ENCODE measurements at places on chromosomes 6 and 20.

DNA sequence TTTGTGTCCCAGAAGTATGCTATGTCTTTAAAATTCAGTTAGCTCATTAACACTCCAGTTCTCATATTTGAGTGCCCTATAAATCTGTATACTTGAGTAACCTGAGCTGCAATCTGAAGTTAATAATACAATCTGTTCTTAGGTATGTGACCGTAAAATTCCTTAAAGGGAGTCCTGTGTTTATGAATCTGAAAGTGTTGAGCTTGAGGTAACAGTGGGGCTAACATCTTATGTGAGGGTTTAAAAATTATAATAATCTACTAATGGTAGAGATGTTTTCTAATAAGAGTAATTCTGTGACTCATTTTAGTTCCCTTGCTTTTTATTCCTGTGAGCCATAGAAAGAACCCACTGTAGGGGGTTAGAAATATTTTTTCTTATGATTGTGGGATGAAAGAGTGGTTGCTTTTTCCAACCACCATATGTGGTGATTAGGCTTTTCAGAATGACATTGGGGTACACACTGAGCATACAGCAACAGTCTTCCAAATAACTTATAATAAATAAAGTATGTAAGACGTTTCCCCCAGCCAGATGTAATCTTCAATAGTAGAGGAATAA is 121.2 kb downstream of the BCKDHB start:
- DNase-seq: no peak

GRCh38 chr6:63802606-63803206 is 167.1 kb downstream of the PHF3 start:
- no peak for DNase-seq

DNA sequence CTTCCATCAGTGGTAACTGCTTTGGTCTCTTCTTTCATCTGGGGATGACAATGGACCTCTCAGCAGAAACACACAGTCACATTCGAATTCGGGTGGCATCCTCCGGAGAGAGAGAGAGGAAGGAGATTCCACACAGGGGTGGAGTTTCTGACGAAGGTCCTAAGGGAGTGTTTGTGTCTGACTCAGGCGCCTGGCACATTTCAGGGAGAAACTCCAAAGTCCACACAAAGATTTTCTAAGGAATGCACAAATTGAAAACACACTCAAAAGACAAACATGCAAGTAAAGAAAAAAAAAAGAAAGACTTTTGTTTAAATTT is 6.1 kb downstream of the EDN1 start:
- DNase-seq: peak; percentile 91

GRCh38 chr20:53723621-53724020 is 130.0 kb upstream of the ZNF217 start:
- no peak for DNase-seq

DNA sequence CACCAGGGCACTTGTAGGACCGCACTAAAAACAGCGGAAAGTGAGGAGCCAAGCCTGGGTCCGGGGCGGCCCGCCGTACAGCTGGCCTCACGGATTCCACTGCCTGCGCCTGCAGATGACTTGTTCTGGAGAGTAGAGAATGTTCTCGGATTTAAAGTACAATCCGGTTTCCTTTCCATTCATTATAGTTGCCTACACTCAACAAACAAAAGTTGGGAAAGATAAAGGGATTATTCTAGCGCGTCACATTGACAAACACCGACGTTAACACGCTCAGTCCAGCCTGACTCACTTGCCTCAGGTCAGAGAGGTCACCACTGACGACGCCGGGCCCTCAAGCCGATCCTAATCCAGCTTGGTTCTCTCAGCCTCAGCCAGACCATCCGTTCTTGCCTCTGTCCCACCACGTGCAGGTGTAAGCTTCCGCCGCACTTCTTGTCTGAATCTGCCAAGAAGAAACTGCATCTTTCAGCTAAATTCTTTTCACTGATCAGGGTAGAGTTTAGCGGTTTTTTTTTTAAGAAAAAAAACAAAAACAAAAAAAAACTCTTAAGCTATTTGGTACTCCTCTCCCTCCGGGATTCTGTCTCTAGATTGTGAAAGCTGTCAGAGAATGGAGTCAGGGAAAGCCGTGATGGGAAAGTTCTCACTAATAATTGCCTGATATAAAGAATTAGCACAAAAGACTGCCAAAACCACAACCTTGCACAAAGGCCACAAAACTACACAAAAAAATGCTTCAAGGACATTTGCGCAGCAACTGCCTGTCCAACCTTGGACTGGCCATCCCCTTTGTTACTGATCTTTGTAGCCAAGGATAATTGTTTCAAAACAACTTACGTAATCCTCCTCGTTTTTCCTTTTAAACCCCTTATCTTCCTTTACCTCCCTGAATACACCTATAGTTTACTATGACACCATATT is 1.1 kb upstream of the PHF10 start:
- DNase-seq: peak; percentile 77

- DNase-seq: no peak
These were observed 45.8 kb upstream of the DST start for GRCh38 chr6:56688521-56688920.

GRCh38 chr20:61694682-61695081 is 371.0 kb downstream of the TAF4 start:
- DNase-seq: no peak

All from AG20443 (cell line).